ENCODE measurements at places on chromosomes 1 and 21.

DNA sequence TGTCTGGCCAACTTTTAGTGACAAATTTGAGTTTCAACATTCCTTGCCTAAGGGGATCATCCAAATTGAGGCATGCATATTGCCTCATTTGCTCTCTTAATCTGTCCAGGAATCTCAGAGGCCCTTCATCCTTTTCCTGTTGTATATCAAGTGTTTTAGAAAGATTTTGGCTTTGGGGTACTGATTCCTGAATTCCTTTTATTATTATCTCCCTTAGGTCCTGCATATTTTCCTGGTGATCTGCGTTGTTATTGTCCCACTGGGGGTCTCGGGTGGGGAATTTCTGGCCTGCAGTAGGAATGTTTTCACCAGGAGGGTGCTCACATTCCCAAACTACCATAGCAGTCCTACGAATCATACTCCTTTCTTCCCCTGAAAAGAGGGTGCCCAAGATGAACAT is 4.4 kb upstream of the AADACL3 start:
- no peak for DNase-seq

DNA sequence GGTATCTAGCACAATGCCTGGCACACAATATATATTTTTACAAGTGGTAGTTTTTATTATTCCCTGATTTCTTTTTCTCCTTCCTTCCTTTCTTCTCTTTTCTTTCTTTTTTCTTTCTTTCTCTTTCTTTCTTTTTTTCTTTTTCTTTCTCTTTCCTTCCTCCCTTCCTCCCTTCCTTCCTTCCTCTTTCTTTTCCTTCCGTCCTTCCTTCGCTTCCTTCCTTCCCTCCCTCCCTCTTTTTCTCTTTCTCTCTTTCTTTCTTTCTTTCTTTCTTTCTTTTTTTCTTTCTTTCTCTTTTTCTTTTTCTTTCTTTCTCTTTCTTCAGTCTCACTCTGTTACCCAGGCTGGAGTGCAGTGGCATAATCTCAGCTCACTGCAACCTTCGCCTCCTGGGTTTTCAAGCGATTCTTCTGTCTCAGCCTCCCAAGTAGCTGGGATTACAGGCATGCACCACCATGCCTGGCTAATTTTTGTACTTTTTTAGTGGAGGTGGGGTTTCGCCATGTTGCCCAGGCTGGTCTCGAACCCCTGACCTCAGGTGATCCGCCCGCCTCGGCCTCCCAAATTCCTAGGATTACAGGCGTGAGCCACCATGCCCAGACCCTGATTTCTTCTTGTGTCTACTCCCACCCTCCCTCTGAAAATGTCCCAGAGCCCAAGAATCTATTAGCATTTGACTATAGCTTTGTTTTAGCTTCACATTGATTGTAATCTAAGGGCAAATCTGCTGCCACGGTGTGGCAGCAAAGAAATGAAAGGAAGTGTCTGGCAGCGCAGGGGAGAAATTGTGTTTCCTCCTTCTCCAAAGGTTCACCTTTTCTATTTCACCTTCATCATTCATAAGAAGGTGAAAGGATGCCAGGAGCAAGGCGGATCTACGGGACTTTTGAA is 19.9 kb upstream of the ABCB10 start:
- DNase-seq: no peak

DNA sequence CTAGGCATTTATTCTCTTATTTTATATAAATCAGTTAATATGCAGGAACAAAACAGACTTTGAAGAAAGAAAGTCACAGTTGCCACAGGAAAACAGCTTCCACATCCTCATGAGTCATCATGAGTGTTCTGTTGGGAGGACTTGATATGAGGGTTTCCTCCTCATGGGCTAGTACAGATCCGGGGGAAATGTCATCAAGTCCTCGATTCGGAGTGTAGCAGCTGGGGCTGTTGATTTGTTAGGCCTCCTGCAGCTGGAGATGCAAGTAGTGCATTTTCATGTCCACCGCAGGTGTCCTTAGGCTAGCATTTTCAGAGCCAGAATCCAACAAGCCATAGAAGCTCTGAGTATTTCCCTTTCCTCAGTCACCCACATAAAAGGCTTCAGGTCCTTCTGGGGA is 36.7 kb downstream of the ADAM30 start:
- DNase-seq: no peak

DNA sequence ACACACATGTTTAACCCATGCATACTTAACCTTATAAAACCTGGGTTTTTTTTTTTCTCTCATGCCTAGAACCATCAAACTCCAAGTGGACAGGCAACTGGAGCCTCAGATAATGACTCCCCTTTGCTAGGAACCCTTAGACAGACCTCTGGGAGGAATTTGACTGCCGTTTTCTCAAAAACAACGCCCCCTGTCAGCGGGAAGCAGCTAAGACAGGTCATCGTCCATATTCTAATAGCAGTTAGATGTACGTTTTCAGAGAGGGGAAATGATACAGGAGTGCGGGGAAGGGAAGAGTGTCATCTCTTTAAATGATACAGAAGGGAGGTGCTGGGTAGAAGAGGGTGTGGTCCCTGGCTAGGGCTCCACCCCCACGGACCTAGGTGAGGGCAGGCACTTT is 34.7 kb downstream of the LRRC3 start:
- no peak for DNase-seq

DNA sequence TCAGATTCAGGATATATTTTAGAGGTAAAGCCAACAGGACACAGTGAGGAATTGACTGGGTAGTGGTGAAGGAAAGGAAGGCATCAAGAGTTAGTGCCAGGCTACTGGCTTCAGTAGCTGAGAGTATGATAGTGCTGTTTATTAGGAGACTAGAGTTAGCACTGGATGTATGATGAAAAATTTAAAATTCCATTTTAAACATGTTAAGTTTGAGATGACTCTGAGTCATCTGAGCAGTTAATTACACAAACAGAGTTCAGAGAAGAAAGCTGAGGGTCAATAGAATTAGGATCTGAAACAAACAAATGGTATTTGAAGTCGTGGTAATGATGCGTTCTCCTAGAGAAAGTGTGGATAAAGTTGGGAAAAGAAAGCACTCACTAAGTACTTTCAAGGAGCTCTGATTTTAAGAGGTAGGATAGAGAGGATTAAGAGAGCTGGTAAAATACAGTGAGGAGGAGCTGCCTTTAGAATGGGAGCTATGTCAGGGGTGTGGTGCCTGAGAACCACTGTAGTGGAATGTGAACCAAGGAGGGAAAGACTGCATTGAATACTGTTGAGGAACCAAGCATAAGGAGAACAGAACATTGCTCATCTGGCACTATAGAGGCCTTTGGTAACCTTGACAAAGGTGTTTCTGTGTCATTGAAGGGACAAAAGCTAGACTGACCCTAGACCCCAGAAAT is 21.7 kb upstream of the SHCBP1L start:
- no peak for DNase-seq

DNA sequence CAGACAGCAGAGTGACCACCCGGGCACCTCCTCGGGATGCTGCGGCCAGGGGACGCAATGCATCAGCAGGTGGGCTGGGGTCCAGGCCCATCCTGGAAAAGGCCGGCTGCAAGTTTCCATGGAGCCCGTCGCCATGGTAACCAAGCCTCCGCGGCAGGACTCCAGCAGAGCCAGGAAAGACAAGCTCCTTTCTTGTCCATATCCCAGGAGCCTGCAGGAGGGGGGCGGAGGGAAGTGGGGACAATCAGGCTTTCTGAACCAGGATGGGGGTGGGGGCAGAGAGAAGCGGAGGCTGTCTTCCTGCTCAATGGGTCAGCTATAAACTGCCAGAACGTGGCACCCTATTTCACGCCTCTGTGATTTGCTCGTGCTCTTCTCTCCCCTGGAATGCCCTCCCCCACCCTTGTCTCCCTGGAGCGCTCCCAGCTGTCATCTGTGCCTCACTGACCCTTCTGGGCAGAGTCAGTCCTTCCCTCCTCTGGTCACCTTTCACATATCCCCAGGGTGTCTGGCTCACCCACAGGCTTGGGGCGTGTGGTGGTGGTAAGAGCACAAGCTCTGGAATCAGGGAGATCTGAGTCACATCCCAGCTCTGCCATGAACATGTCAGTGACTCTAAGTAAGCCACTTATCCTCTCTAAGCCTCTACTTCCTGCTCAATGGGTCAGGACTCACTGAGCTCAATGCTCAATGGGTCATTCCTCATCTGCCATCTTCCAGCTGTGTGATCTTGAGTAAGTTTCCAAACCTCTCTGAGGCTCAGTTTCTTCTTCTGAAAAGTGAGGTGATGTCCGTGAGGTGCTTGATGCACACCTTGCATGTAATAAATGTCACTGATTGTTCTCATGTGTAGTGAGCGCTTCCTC is 58.9 kb upstream of the LAPTM5 start:
- no peak for DNase-seq

DNA sequence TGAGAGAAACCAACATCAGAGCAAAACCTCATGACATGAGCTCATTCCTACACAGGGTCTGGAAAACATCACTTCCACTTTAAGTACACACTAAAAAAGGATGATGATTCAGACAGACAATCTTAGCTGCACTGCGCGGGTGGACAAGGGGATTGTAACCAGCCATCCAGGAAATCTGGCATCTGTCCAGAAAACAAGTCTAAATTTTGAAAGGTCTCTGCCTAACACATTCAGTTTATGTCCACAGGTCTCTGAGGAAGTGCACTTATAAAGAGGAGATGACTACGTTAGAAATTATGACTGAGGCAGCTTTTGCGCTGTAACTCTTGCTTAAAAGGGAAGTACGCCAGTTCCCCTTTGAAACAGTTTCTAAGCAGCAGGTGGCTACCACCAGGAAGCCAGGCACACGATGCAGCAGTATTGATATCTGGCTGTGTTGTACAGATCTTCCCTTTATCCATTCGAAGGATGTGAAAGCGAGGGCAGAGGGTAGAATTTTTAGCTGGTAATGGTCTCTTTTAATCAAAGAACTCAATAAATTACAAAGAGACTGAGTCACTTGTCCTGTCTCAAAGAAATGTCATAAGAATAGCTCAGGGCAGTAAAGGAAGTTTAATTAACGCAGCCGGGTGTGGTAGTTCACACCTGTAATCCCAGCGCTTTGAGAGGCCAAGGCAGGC is 128.0 kb downstream of the SETD4 start:
- no peak for DNase-seq

DNA sequence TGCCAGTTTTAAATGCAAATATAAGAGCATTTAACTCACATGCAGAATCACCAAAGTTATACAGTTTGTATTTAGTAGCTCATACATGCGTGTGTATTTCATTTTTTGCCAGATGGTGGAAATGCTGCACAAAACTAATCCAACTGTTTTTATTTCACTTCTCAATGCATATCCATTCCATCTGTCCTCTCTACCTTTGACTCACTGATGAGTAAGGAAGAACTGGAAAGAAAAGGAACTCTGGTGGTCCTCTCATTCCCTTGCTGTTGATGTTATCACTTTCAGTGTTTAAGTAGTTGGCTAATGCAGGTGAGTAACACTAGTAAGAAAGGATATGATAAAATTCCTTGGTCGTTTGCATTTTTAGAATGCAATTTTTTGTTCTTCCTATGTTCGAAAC is 5.7 kb upstream of the SLC1A7 start:
- DNase-seq: no peak

DNA sequence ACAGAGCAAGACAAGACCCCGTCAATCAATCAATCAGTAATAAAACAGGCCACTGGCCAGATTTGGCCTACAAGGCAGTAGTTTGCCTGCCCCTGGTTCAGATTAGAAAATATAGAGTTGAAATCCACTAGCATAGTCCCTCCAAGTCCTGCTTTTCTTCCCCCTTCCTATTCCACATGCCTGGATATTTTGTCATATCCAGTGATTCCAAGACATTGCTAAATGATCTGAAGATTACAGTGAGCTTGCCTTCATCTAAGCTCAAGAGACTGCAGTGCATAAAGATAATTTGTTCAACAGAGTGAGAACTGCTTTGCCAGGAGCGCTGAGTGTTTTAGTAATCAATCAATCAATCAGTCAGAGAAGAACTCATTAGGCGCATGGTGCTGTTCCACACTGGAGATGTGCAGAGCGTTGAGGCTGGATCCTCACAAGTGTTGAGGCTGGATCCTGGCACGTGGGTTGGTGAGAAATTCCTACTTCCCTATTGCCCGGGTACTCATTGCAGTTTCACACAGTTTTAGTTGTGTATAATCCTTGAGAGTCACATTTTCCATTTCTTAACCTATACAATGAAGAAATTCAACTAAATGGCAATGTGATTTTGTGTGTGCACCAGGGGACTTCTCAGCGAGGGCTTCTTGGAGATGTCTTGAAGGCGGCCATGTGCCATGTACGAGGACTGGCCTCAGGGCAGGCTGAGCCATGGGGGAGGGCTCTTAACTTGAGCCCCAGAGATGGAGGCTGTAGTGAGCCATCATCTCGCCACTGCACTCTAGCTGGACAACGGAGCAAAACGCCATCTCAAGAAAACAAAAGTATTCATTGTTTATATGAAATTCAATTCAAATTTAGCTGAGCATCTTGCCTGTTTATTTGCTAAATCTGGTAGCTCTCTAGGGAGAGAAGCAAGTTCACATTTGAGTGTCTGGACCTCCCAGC is 76.3 kb downstream of the TOMM20 start:
- DNase-seq: no peak

DNA sequence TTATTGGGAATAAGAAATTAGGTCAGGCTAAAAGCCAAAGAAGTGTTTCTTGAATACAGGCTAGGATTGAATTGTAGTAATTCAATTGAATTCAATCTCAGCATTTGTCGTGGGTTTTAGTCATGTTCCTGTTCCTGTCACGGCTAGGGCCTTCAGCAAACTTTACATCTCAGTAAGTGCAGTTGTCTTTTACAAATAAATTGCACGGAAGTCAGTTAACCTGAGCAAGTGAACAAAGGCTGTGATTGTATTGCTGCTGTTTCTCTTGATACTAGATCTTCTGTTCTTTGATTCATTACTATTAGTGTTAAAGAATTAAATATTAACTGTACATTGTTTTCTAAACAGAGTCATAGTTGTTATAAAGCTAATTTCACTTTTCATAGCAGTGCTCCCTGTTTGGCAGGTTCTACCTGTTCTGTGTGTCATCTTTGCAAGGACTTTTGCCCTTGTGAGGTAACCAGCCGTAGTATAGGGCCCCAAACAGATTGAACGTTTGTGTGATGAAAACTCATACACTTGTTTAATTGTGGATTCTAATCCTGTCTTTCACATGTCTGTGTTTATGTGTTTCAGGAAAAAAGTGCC is 164.4 kb downstream of the EDEM3 start:
- no peak for DNase-seq

- no peak for DNase-seq
Measured at GRCh38 chr1:20429296-20429695, 56.7 kb downstream of the CAMK2N1 start.
